Left forelimb (tissue), 1 donor: ENCODE measurements at places on chromosomes 1 and 21.

GRCh38 chr1:231628207-231628876, 1.8 kb downstream of the DISC1 start:
- DNase-seq: no peak

DNA sequence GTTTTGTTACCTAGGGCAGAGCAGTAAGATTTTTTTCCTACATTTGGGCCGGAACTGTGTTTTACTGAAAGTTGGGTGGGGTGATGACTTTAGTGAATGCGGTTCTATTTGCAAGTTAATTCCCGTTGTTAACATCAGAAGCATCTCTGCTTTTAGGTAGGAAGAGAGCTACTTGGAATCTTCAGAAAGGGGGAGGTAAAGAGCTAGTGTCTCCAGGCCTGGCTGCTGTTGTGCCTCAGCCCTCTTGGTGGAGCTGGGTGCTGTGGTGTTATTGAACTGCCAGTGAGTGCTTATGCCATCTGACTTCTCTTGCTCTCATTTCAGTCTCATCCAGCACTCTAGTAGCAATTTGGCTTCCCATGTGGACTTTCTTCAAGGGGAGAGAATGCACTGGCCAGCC, 3.4 kb downstream of the KDM4A start:
- DNase-seq: no peak

- no peak for DNase-seq
These were observed 30.8 kb upstream of the DIPK1A start for GRCh38 chr1:92992054-92992453.

- no peak for DNase-seq
These were observed 24.8 kb upstream of the KCNE1 start for GRCh38 chr21:34536820-34537219.

DNA sequence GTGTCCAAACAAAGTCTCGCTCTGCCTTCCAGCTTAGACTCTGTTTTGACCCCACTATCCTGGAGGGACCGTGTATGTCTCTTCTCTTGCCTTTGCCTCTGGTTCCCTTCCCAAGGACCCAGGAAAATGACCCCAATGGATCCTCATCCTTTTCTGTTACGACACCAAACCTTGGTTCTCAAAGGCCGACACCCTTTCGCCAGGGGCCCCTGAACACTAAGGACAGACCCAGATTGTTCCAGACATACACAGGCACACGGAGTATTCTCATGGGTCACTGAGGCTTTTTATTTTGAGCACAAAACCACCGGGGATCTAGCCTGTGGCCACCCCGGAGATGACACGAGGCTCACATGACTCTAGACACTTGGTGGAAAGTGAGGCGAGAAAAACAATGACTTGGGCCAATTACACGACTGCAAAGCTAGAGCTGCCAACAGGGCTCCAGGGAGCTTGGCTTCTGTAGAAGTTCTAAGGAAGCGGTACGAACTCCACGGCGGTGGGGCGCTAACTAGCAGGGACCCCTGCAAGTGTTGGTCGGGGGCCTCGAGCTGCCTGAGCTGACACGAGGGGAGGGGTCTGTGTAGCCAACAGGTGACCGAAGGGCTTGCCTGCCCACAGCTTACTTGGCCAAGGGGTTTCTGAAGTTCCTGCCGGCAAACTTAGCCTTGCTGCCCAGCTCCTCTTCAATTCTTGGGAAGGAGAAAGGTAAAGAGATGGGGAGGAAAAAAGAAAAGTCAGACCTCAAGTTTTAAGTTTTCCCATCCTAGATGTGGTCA, 17.6 kb downstream of the ENO1 start:
- no peak for DNase-seq

GRCh38 chr21:37461479-37461878, 94.9 kb downstream of the DYRK1A start:
- DNase-seq: no peak

- DNase-seq: no peak
These were observed 77.5 kb downstream of the ZNF648 start for GRCh38 chr1:181984006-181984405.

GRCh38 chr1:186609183-186609582, 71.0 kb downstream of the PTGS2 start:
- DNase-seq: no peak

DNA sequence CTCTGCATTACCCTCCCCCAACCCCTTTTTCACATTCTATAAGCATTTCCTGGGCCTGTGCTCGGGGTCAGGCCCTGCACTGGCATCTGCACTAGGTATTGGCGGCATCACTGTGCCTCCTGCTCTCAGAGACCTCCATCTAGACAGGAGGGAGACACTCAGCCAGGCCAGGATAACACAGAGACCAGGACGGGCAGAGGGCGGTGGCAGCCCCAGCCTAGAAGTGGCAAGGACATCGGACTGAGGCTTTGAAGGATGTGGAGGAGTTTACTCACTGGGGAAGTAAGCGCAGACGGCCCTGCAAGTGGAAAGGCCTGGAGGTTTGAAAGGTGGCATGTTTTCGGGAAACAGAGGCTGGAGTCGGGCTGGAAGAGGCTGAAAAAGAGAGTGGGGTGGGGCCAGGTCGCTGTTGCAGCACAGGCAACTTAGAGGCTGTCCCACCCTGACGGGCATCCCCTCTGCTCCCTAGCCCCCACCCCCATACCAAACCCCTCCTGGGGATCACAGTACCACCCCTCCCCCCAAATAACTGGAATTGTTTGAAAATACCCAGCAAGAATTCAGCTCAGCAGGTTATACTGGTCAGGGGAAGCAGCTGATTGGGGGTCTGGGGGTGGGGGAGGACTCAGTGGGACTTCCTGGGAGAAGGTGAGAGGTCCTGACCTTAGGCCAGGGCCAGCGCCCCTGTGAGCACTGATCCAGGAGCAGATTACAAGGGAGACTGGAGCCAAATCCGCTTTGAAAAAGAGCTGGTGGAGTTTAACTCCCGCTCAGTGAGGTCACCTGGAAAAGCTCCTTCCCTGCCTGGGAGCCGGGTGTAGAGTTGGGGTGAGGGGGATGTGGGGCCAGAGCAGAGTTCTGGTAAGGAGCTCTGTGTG, 121.8 kb upstream of the WNT4 start:
- DNase-seq: no peak

DNA sequence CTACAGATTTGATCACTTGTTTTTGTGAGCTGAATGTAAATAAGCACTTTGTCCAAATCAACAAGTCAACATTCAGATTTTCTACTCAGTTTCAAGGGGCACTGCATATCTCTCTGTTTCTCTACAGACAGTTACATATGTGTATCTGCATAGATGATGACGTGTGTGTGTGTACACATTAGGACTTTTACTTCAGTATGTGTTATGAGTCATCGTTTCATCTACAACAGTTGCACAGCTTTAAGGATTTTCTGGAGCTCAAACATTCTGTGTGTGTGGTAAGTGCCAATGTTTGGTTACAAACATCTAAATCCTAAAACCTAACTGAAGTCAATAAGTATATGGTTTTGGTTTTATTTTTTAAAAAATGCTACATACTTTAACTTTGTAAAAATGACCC, 494.5 kb upstream of the PBX1 start:
- no peak for DNase-seq

DNA sequence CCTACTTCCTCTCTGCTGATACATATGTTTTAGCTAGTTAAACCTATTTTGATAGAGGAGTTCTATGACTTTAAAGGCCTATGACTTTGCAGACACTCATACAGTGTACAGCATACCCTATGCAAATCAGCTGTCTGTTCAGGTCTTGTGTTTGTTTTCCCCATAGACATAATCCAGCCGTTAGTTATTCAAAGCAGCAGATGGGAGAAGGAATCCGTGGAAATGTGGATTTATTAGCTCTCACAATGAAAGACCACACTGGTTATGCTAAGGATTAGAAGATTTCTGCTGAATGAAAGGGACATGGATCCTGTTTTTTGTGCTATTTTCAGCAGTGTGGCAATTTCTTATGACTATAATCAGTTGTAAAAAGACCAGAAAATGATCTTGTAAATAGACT, 59.8 kb downstream of the MAST2 start:
- no peak for DNase-seq

GRCh38 chr1:36506276-36506920, 23.7 kb upstream of the CSF3R start:
- peak; percentile 14 for DNase-seq

- no peak for DNase-seq
These were observed 98.9 kb upstream of the FOXD3 start for GRCh38 chr1:63223426-63223825.

- no peak for DNase-seq
These were observed 39.0 kb upstream of the ATP1A1 start for GRCh38 chr1:116334015-116334547.

- DNase-seq: peak; percentile 23
These were observed 5.6 kb downstream of the TTC34 start for GRCh38 chr1:2795926-2796325.

- no peak for DNase-seq
These were observed 75.6 kb downstream of the MRPS6 start for GRCh38 chr21:34148826-34149558.

GRCh38 chr21:38380481-38381137, 117.7 kb downstream of the ERG start:
- no peak for DNase-seq

DNA sequence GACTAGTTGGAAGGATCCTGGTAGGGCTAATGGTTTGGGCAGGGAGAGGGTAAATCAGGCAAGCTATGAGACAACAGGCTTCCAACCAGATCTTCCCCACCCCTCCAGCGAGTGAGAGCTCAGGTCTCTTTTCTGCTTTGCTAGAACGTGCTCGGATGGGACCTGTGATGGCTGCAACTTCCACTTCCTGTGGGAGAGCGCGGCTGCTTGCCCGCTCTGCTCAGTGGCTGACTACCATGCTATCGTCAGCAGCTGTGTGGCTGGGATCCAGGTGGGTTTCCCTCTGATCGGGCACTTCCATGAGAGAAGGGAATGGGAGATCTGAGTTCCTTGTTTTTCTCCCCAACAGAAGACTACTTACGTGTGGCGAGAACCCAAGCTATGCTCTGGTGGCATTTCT, 14.0 kb upstream of the SARS1 start:
- DNase-seq: no peak

- DNase-seq: no peak
These were observed 12.8 kb downstream of the BACE2 start for GRCh38 chr21:41180752-41181151.

DNA sequence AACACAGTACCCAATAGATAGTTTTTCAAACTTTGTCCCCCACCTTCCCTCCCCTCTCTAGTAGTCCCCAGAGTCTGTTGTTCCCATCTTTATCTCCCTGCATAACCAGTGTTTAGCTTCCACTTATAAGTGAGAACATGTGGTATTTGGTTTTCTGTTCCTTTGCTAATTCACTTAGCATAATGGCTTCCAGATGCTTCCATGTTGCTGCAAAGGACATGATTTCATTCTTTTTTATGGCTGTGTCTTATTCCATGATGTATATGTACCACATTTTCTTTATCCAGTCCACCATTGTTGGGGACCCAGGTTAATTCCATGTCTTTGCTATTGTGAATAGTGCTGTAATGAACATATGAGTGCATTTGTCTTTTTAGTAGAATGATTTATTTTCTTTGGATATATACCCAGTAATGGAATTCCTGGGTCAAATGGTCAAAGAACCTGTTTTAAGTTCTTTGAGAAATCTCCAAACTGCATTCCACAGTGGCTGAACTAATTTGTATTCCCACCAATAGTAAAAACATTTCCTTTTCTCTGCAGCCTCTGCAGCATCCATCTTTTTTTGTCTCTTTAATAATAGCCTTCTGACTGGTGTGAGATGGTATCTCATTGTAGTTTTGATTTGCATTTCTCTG, 126.0 kb downstream of the AK5 start:
- no peak for DNase-seq

DNA sequence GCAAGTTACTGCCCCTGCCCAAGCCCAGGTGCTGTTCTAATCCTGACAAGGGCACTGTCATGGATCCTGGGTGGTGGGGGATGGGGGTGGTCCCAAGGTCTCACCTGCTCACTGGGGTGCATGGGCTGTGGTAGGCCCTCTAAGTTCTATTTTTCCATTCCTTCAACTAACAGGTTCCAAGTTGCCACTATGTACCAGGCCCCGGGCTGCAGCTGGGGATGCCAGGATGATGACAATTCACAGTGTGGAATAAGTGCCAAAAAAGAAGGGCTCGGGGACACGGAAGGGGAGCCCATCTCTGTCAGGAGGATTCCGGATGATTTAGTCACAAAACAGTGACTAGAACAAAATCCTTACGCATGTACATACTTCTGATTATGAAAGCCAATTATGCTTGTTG, 76.0 kb downstream of the STUM start:
- DNase-seq: no peak

DNA sequence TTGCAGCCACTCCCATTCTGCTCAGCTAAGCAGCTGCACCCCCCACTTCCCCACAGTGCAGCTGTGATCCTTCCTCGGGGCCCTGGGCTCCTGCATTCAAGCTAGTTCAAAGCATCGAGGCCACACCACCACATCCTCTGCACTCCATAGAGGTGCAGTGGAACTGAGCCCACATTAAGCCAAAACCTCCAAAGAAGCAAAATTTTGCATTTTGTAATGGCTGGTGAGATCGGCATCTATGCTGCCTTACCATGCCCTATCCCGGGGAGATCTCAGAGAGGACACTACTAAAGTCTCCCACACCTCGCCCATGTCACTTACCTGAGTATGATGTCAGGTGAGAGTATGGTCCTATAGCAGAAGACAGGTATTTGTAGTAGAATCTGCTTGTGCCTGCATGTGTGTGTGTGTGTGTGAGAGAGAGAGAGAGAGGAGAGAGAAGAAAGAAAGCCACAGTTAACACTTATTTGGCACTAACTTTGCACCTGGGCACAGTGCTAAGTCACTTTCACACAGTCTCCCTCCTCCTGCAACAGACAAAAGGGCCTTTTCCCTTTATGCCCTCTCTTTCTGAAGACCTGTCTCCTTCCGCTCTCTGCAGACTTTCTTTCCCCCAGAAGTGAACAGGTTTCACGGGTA, 89.8 kb downstream of the KIF14 start:
- DNase-seq: no peak

DNA sequence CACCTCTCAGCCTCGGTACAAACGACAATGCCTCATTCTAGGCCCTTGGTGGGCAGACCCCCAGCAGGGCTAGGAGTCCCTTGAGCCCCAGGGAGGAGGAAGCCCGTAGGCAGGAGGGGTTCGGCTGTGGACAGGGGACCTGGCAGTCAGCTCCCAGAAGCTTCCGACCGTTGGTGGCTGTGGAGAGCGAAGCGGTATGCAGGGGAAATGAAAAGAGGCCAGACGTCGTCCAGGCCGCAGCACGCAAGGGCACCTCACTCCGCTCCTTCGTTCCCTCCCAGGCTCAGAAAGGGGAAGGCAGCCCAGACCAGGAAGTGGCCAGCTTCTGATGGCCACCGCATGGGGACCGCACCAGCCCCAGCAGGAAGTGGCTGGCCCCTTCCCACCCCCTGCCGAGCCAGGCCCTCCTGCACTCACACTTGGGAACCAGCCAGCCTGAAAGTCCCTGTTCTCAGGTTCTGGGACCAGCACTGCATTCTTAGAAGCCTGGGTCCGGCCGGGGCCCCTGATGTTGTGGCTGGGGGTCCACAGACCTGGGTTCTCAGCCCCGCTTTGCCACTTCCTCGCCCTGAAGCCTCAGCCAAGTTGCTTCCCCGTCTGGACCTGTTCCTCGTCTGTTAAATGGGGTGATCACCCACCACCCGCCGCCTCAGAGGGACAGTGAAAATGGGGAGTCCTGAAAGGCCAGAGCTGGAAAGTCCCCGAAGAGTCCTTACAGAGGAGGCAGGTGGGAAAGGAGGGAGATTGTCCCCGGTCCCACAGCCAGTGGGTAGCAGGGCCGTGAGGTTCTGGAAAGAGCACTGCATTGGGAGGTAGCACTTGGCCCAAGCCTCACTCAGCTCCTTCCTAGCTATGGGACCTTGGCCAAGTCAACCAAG, 104.0 kb upstream of the RUNX3 start:
- DNase-seq: no peak
